ENCODE measurements at places on chromosomes 2 and 18.

DNA sequence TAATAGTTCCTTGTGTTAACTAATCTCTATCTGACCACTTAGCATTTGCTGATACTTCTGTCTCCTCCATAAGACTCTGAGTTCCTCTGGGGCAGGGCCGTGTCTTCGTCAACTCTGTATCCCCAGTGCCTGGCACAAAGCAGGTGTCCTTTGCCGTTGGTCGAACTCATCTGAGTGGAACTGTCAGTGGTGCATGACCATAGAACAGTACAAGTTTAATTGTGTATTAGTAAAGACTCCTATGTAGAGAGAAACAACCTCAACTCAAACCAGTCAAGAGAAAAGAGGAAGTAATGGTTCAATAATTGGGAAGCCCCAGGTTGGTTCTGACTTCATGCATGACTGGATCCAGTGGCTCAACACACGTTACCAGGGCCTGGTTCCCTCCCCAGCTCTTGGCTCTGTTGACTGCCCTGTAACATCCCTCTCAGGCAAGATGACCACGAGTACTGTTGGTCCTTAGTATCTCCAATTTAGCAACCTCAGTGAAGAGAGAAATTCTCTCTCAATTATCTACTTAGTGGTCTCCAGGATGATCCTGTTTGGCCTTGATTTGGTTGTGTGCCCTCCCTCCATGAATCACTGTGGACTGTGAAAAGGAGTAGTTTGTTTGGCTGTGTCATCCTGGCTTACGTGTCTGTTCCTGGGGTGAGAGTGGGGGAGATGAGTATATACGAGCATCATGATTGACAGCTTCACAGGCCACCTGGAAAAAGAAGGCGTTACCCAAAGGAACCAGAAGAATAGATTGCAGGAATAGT, 58.5 kb upstream of the MSH6 start:
- DNase-seq = no peak

GRCh38 chr2:237998530-237998929, 31.7 kb downstream of the UBE2F start:
- peak; percentile 83 for DNase-seq

DNA sequence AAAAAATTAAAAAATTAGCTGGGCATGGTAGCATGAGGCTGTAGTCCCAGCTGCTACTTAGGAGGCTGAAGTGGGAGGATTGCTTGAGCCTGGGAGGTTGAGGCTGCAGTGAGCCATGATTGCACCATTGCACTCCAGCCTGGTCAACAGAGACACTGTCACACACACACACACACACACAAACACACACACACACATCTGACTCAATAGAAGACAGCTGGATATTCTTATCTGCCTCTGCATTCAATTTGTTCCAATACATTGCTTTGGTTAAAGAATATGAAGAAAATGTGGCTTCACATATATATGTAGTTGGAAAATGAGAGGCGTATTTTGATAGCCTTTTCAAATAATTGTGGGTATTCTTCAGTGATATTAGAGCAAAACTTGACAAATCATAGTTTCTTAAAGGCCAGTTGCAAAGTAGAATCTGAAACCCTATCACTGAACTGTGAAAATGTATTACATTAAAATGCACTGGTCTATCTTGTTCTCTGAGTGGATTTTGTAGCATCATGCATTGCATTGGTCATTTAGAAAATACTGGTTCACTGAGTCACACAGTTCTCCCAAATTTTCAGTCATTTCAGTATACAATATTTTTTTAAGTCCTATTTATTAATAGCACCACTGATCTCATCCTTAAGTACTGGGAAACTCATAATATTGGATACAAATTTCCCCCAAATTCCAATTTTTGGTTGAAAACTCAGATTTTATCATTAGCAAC, 140.9 kb downstream of the MCFD2 start:
- peak; percentile 57 for DNase-seq

- peak; percentile 81 for DNase-seq
These were observed 37.4 kb downstream of the VAPA start for GRCh38 chr18:9951022-9951859.

GRCh38 chr2:218895759-218896500, 15.3 kb downstream of the WNT10A start:
- DNase-seq = no peak

DNA sequence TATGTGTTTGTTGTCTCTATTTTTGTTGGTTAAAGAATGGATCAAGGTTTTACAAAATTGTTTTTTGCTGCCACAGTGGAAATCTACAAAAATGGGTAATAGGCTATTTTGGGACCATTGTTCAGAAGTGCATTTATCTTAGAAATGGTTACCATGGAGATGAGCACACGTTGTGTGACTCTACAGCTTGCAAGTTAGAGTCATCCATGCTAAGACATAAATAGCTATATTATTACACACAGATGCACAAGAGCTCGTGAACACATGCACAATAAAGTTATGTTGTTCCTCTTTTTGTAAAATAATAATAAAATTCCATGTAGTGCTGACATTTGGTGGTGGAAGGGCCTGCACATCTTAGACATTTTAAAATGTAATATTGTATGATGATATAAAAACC, 15.5 kb upstream of the DUSP19 start:
- peak; percentile 93 for DNase-seq

- no peak for DNase-seq
These were observed 732.7 kb downstream of the NR4A2 start for GRCh38 chr2:155599834-155600233.

DNA sequence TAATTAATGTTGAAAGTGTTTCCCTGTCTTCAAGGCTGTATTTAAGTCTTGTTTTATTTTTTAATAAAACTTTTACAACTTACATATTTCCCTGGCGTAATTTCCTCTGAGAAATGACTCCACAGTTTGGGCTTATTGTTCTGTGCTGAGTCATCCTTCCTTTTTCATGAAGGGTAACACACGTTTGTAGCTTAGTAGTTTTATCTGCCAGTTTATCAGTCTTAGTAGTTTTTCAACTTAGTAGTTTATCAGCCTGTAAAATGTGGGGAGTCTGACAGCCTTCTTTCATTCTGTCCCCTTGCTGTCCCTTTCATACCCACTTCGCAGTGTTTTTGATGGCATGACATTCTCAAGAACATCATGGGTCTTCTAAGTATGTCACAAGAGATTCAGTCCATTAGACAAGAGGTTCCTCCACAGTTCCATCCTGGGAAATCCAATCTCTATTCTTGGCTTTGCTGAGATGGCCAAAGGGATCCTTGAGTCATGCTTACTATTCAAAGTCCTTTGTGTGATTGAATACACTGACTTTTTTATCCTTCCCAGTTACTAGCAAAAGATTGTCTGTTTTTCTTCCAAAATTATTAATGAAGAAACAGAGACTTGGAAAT, 60.0 kb upstream of the SGPP2 start:
- DNase-seq = peak; percentile 62

- DNase-seq = no peak
These were observed 482.6 kb downstream of the TSN start for GRCh38 chr2:122238006-122238559.

DNA sequence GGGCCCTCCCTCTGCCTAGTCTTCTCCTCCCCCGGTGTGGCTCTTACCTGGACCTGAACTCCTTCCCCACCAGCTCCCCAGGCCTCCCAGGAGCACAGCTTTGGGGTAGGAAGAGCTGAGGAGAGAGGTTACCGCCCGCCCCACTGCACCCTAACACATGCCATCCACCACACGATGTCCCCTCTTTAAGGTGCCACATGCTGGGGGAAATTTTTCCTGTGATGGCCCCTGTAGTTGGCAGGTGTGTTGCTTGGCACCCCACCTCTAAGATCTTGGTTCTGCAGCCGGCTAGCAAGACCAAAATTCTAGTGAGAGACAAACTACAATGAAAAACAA, 6.9 kb upstream of the TEX261 start:
- DNase-seq = no peak

DNA sequence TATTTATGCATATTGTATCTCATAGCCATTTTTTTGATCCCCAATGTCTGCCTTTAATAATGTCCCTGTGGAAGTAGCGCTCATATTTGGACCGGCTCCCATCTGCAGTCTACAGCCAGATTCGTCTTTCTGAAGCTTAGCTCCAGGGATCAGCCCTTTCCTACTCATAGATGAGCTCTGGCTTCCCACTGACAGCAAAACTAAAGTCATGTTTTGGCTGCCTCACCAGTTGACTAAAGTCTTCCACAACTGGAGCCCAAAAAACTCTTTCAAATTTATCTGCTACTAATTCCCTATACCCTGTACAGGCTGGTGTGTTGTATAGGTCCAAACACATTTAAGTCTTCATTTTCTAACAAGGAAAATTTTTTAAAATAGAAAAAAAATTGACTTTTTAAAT, 294.2 kb upstream of the HNMT start:
- no peak for DNase-seq

DNA sequence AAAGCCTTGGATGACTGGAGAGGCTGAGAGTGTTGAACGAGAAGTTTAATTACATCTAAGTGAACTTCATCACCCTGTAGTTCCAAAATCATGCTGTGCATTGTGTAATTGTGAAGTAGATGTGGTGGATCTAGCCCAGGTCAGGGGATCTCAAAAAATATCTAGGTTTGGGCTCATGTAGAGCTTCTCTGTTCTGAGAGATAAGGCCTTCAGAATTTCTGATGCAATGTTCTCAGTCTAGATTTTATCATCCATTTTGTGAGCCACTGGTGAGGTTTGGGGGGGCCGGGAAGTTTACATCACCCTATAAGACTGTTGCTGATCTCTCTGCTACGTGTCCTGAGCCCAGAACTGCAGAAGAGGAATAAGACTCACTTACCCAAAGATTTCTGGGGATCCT, 719.4 kb downstream of the SOCS6 start:
- no peak for DNase-seq

DNA sequence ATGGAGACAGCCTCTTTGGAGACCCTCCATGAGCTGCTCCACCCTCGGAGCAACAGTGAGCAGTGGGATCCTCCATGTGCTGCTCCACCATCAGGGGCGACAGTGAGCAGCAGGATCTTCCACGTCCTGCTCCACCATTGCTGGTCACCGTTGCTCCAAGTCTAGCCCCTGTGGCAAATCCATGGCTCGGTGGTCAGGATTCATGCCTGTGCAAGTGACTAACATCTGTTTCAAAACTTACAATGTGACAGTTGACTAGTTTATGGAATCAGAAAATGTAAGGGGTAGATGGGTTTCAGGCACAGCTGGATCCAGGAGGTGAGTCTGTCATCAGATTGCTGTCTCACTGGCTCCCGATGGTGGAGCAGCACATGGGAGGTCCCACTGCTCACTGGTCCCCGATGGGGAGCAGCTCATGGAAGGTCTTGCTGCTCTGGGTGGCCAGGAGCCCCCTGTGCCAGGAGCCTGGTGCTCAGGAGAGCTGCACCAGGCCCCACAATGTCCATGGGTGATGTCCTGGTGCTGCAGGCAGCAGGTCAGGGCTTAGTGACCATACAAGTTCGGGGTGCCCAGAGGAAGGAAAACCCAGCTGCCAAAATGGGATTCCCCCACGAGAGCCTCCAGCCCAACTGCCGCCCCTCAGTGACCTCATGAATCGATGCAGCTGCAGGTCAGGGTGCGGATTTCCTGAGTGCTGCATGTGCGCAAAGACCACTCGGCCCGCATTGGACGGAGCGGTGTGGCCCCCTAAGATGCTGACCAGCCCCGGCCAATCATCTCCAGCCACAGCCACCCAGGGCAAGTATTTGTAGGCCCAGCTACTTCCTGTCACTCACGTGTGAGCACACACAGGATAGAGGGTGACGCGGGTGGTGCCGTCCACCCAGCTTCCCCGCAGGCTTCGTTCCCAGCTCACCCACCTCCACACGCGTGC, 116.5 kb upstream of the OTOS start:
- no peak for DNase-seq

DNA sequence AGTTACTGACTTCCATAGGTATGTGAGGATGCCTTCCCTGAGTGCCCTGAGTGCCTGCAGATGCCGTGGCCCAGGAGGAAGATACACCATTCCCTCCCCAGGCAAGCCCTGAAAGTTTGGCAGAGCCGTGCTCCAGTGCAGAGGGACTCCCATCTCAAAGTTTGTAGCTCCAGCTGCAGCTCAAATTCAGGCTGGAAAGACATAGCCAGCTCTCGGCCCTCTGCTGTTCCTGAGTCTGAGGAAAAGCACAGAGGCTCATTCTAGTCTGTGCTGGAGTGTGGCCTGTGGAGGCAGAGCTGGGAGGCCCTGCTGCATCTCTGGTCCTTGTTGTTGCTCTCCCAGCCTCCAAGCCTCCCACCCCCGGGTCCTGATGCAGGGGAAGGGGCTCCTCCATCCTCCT, 15.9 kb upstream of the TPO start:
- no peak for DNase-seq

DNA sequence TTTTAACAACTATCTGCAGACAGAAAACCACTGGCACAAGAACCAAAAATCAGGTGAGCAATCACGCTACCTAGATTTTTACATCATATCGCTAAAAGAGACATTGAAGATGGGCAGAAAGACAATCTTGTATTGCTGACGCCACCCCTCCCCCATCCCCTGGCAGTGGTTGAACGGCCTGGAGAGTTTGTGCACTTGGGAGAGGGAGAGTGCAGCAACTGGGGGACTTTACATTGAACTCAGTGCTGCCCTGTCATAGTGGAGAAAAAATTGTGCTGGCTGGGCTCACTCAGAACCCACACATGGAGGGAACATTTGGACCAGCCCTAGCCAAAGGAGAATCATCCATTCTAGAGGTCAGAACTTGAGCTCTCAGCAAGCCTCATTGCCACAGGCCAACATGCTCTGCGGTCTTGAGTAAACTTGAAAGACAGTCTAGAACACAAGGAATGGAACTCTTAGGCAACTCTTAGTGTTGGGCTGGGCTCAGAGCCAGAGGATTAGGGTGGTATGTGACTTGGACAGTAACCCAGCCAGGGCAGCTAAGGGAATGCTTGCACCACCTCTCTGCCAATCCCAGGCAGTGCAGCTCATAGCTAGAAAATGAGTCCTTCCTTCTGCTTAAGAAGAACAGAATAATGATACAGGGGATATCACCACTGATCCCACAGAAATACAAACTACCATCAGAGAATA, 220.0 kb upstream of the CYP26B1 start:
- peak; percentile 91 for DNase-seq

GRCh38 chr2:64143169-64144056, 807 bp downstream of the PELI1 start:
- peak; percentile 51 for DNase-seq

- no peak for DNase-seq
These were observed 33.9 kb upstream of the GALNT3 start for GRCh38 chr2:165827921-165828276.

- no peak for DNase-seq
These were observed 95.3 kb upstream of the ID2 start for GRCh38 chr2:8586457-8587051.

DNA sequence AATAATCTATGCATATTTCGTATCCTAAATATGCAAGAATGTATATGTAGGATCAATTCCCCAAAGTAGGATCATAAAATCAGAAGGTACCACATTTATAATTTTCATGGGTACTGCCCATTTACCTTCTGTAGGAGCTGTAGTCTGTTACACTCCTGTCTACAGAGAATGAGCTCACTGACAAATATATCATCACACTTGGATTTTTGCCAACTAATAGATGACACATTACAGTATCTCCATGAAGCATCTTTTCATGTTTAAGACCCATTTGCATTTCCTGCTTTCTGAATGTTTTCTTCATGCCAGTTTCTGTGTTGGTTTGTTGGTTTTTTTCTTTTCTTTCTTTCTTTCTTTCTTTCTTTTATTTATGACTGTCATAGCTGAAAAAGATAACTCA, 70.9 kb upstream of the EML6 start:
- DNase-seq = no peak
